Activated CD4-positive, alpha-beta T cell treated with anti-CD3 and anti-CD28 coated beads, Interleukin-2, amount 10 ng/mL, durations not matched to agents 24 days and 14 days (primary cell): ENCODE measurements at places on chromosomes 7 and 10. TPM values are rescaled to one million over a fixed set of nuclear protein-coding genes. Genes with fewer than 3 reads are reported as not detected.

Gene SLC13A4
- not detected in 2 replicates for total RNA-seq

Gene UTF1
- 0.17 and 0.19 TPM in 2 replicates for total RNA-seq

Gene DGKI
- total RNA-seq: 16.2 and 21.4 TPM in 2 replicates

Gene CTAGE15
- total RNA-seq: 1.3 and 2.7 TPM in 2 replicates

Gene IDI1
- 74.6 and 75.5 TPM in 2 replicates for total RNA-seq

DNA sequence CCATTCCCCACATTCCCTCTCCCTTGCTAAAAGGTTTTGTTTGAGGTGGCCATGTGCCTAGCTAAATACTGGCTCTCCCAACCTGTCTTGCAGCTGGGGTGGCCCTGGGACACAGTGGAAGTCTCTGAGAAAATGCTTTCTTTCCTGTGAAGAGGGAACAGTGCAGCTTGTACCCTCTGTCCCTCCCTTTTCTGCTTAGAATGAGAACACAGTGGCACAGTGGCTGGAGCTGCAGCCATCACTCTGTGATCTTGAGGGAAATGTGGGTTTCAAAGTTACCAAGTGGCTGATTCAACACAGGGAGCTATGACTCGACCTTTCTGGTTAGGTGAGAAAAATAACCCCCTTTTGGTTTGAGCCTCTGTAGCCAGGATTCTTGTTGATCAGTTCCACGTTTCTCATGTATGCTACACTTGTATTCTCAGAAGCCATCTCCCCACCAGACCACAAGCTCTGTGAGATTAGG lies 62.7 kb upstream of the CARD11 start:
- peak; percentile 83 for DNase-seq

- no peak for DNase-seq
Observed at GRCh38 chr7:33075818-33076518, 13.4 kb upstream of the NT5C3A start.

DNA sequence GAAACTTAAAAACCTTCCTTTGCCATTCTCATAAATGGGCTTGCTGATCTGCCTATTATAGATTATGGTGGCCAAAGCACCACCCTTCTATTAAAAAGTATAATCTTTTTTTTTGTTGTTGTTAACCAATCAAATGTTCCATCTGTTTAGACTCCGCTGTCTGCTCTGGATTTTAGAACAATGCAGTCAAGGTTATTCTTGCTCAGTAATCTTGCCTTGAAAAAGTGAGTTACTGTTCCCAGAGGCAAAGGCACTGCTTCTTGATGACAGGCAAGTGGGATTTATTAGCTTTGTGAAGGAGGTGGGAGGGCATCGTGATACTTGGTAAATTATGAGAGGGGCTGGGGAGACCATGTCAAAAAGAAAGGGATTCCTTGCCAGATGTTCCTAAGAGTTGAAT lies 143.5 kb downstream of the KIAA1217 start:
- DNase-seq: no peak

- no peak for DNase-seq
Observed at GRCh38 chr10:121495719-121496118, 102.5 kb downstream of the FGFR2 start.

DNA sequence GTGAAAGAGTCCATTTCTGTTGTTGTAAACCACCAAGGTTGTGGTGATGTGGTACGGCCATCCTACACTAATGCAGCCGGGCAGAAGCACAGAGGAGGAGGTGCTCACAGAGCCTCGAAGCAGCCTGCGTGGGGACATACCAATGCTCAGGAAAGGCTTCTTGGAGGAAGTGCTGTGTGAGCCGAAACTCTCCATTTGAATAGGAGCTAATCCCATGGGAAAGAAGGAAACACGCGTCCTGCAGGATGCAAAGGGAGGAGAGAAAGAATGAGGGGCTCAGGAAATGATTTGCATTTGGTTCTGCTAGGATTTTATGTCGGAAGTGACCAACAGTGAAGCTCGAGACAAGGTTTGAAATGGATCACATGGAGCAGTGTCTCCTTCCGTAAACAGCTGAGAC lies 477.9 kb upstream of the ANKRD30A start:
- no peak for DNase-seq

GRCh38 chr7:156282816-156283215 lies 357.8 kb upstream of the RNF32 start:
- DNase-seq: no peak

DNA sequence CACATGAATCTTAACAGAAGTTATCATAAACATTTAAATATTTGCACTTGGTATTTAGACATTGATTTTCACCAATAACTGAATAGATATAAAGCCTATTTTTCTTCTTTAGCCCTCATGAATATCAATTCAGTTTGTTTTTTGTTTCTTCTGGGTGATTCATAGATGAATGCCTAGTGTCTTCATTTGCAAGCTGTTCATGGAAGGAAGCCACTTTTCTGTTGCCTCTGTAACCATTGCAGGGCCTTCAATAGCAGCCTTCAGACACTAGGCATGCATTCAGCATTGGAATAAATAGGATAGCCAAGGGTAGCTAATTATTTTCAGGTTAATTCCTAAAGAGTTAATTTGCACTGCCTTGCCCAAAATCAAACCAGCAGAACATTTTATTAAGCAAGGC lies 375.3 kb downstream of the DPP6 start:
- no peak for DNase-seq

DNA sequence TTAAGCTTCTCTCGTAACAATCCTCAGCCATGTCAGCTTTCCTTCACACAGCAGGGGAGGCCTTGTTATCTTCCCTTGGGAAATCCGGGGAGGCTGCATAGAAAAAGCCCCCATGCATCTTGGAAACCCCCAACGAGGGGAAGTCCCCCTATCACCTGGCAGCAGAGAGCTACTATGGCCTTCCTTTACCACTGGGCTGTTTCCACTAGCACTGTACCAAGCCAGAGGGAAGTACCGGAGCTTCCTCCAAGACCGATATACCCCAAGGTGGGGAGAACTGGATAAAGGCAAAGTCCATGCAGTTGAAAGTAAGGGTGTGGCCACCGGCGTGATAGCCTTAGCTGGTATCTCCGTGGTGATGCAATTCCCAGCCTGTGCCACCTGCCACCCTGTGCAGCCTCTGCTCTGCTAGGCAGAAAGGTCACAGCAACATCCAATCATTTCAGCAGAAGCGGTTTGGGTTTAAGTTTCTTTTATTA lies 4.4 kb upstream of the CLIP2 start:
- DNase-seq: no peak

GRCh38 chr7:92916770-92917224 lies 80.4 kb upstream of the CDK6 start:
- DNase-seq: no peak

- DNase-seq: no peak
Observed at GRCh38 chr7:29641651-29642050, 78.0 kb downstream of the PRR15 start.

- DNase-seq: no peak
Observed at GRCh38 chr7:130973637-130974036, 239.6 kb upstream of the KLF14 start.

DNA sequence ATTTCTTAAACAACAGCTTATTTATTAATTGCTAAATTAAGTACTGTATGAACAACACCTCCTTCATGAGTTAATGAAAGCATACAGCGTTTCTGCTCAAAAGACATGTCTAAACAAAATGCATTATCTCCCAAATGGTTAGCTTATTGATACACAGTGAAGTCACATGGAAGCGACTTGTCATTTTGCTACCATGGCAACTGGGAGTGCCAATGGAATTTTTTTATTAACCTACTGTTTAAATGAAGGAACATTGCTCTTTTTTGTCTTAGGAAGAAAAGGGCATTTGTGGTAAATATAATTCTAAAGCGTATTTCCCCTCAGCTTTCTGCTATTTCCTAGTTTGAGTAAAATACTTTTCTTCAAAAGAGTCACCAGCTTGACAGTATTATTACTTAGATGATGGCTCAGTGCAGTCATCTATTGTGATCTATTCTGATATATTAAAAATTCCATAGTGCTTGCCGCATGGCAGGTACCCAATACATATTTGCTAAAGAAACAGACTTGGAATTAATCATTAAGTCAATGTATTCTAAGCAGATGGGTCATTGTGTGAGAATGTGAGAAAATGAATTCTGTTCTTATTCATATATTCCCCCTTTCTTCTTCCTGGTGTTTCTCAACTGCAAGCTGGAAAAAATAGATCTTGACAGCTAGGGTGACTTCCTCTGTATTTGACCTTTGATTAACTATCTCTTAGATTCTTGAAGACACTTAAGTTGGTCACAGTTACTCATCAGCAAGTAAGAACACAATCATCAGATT lies 818.3 kb downstream of the MAGI2 start:
- no peak for DNase-seq

GRCh38 chr7:153835103-153835502 lies 217.1 kb upstream of the DPP6 start:
- DNase-seq: no peak
